T47D (cell line): ENCODE measurements at places on chromosomes 4 and X.

GRCh38 chr4:142516686-142517526 is 329.2 kb downstream of the INPP4B start:
- no peak for DNase-seq

- no peak for DNase-seq
These were observed 16.6 kb upstream of the H2AZ1 start for GRCh38 chr4:99966692-99967091.

DNA sequence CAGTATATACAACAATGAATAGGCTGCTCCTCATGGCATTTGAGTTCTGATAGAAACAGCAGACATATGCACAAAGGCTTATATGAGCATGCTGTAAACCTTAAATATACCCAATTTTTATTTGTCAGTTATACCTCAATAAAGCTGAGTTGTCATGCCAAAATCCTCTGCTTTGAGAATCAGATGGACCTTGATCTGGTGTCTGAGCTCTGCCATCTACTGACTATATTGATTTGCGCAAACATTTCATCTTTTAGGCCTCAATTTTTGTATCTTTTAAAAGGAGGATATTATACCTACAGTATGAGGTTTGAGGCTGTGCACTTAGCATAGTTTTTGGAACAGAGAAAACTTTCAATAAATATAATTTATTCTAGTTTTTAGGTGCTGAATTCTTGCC is 85.2 kb downstream of the PRRG1 start:
- DNase-seq, result no peak

DNA sequence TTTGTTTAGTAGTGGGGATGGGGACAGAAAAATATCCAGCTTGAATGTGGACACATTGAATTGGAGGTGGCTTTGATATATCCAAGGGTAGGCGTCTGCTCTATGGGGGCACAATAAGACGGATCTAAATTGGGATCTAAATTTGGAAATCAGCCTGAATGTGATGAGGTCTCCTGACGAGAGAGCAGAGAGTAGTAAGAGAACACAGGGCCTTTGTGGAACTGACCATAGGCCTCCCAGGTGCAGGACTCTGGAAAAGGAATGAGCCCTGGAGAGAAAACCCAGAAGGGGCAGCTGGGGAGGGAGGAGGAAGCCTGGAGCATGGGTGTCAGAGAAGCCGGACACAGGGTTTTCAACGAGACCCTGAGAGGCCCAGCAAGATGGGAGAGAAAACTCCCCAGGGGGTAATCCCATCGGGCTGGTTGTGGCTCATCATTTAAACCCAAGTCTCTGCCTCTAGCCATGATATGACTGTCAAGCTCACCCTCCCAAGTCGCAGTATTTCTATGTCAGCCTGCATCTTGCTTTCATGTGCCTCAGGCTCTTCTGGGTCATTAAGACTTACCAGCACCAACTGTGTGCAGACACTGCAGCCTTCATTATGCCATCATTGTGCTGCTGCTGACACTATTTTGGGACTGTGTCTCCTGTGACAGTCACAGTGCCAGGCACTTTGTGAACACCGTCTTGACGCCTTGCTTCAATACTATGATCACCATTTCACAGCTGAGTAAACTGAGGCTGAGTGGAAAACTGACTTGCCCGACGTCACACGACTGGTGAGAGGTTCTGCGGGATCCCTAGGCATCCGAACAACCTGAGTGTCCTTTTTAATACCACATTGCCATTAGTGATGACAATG is 57.1 kb downstream of the ANAPC4 start:
- DNase-seq, result no peak

DNA sequence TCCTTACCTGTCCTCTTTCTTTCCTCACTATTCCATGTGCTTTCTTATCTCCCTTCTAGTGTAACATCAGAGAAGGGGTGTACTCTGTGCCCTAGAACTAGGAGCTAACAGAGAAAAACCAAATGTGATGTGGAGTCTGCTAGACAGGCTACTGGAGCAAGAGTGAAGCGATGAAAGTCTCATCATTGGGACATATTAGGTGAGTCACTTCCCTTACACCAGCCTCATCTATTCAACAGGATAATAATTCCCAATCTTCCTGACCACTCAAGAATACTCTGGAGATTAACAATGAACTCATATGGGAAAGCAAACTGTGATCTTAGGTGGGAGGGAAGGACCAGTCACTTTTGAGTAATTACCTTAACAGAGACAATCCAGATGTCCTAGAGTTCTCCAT is 58.1 kb downstream of the RAB40A start:
- DNase-seq, result no peak

DNA sequence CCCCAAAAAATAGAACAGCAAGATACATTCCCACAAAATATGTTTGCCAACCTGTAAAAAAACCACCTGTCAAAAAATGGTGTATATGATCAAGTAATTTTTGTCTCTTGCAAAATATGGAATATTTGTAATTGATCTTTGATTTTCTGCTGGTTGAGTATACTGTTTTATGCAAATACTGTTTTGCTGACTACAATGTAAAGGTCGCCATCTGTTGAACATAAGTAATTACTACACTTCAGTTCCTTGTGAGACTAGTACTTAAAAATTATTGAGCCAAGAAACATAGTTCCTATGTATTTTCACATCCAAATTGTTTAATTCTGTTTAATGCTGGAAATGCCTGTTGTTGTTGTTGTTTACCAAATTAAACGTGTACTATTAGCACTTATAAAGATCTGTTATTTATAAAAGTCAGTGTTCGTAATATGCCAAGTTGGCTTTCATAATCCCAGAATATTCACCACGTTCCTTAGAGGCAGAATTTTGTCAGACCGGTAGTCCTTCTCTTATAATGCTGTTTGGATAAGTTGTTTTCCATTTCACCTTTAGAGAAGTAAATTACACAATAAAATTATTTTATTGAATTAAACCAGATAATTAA is 144.2 kb downstream of the PDLIM5 start:
- DNase-seq, result peak; percentile 3

GRCh38 chr4:104901438-104901837 is 245.2 kb upstream of the TET2 start:
- no peak for DNase-seq
